ENCODE measurements at places on chromosomes 2 and 18. TPM values are rescaled to one million over a fixed set of nuclear protein-coding genes. Genes with fewer than 3 reads are reported as not detected.

The CCBE1 gene
- total RNA-seq, result 53.0 TPM

The CLIP4 gene
- 124 TPM for total RNA-seq

The CREG2 gene
- total RNA-seq, result 0.36 TPM

The TCF23 gene
- total RNA-seq, result not detected

The AFF3 gene
- total RNA-seq, result 4.3 TPM

The DCDC2C gene
- total RNA-seq, result not detected

The ASB18 gene
- under 0.01 TPM for total RNA-seq

The ATP8B1 gene
- 46.7 TPM for total RNA-seq

Data from osteoblast (primary cell).